ENCODE measurements at places on chromosomes 7 and 10.

DNA sequence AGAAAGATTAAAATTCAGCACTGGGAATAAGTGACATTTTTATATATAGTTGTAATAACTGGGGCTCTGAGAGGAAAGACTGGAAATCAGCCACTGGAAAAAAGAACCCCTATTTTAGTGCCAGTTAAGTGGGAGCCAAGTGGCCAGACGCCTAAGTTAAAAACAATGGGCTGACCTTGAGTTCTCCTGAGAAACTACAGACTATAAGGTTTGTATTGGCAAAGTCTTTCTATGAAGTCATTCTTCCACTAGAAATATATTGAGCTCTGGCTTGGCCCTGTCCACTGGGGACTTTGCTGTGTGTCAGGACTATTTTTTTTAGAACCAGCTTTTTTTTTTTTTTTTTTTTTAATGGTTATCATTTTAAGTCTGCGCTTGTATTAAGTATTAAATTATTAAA is 210.6 kb upstream of the FZD8 start:
- DNase-seq: no peak

DNA sequence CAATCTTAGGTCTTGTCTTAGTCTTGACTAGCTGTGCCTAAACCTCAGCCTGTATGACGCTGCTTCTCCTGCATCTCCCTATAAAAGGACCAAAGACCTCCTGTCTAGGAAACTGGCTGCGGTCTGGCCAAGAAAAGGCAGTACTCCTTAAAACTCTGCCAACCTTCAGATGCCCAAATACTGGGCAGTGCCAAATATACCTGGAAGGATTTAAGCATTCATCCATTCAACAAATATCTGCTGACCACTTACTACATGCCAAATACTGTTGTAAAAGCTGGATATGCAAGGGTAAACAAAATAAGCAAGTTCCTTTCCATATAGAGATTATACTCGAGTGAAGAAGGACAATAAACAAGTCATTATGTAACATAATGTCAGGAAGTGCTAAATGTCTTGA is 135.8 kb downstream of the HBP1 start:
- no peak for DNase-seq

- DNase-seq: no peak
Measured at GRCh38 chr7:12968836-12969422, 281.5 kb downstream of the ARL4A start.

GRCh38 chr7:28984217-28984616 is 26.1 kb upstream of the TRIL start:
- no peak for DNase-seq

GRCh38 chr10:124243702-124244121 is 150.3 kb upstream of the CHST15 start:
- peak; percentile 4 for DNase-seq

- DNase-seq: no peak
Measured at GRCh38 chr10:37803269-37803668, 54.1 kb downstream of the ZNF248 start.

GRCh38 chr7:131482800-131483199 is 73.6 kb downstream of the PODXL start:
- DNase-seq: no peak

- no peak for DNase-seq
Measured at GRCh38 chr7:25913598-25914224, 238.3 kb upstream of the NFE2L3 start.
